ENCODE measurements at places on chromosomes 7 and 10.

GRCh38 chr7:17347401-17347800 is 48.9 kb downstream of the AHR start:
- no peak for DNase-seq

DNA sequence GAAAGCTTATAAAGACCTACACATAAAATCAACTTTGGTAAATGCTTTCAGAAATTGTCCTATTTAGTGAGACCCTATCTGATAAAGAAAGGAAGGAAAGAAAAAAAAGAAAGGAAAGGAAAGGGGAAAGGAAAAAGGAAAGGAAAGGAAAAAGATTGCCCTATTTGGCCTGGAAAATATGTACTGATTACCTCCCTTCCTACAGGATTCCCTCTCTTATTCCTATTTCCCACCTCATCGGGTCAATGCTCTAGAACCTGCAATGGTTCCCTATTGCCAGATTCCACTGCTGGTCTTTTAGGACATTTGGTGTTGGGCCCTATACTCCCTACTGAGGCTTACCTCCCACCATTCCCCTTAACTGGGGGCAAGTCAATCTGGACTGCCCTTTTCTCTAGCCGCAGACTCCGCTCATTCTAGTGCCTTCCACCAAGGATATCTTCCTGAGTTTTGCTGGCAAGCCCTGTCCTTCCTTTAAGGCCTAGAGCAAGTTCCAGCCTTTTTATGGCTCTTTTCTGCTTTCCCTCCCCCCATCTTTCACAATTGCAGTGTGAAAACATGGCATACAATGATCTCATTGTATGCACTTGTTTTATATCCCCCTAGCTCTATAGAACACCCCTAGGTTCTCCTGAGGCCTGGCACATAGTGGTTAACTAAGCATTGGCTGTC is 4.4 kb downstream of the DDIT4 start:
- DNase-seq = no peak

GRCh38 chr7:6238309-6238925 is 34.0 kb downstream of the CYTH3 start:
- no peak for DNase-seq

DNA sequence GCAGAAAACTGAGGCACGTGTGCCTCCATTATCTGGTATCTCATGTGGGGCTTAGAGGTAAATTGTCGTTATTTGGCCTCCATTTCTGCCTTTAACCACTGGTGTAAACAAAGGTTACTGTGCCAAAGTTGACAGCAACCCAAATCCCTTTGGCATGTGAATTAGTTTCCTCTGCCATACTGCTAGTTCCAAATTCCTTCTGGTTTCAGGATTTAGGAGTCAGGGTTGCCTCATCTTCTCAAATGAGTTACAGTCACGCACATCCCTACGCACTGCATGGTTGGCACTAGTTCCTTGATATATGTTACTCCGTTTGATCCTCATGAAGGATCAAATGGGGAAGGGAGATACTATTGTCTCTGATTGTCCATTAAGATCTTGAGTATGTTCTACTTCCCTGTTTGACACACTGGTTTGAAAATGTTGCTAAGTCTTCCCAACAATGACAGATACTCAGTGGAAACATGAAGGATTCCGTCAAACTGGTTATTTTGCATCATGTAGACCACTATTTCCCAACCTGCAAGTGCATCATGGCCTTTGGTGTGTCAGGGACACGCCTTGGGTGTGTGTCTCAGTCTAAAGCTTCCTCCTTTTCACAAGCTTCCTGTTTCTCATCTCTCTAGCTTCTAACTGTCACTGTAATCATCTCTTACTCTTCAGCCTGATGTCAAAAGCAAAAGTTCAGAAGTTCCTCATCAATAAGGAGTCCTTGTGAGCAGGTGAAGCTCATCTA is at the start of gene LIPN:
Gene LIPN (plus strand): TSS at position 655 of the 736 bp plus-strand sequence. CDS start 1,386 bp downstream, outside the sequence.
- DNase-seq = no peak

- DNase-seq = no peak
These were observed 10.6 kb upstream of the GIMAP4 start for GRCh38 chr7:150556521-150557138.

- DNase-seq = no peak
These were observed 24.5 kb upstream of the NCAPG2 start for GRCh38 chr7:158728911-158729645.

- DNase-seq = no peak
These were observed 40.6 kb downstream of the TMEM60 start for GRCh38 chr7:77757589-77757988.

DNA sequence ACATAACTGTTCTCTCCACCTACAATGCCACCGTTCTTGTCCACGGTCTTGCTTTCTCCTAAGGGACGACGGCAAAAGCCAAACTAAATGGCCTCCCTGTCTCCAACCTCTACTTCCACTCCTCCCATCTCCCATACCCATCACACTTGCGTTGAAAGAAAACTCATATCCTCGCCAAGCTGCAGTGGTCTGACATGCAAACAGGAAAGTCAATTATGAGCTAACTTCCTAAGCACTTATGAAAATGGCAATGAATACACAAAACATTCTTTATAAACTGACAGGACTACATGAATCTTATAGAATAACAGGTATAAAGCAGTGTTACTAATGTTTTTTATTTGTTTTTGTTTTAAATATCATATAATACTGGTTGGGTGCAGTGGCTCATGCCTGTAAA is 46.4 kb downstream of the TYW1B start:
- no peak for DNase-seq

- no peak for DNase-seq
These were observed 41.4 kb downstream of the GNA12 start for GRCh38 chr7:2802504-2803341.

DNA sequence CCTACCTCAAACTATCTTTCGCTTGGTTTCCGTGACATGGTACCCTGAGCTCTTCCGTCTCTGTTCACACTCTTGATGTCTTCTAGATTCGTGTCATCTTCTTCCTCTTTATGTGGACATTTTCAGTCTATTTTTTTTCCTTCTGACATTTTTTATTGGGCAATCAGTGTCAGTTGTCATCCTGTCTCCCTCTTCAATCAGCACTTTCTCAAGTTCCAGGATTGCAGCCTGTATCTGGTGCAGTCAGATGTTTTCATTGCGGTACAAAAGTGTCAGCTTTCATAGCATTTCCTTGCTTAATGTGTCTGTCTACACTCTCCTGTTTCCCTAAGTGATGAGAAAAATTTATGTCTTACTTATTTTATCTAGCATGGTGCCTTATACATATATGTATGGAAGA is 51.1 kb upstream of the ETV1 start:
- no peak for DNase-seq

DNA sequence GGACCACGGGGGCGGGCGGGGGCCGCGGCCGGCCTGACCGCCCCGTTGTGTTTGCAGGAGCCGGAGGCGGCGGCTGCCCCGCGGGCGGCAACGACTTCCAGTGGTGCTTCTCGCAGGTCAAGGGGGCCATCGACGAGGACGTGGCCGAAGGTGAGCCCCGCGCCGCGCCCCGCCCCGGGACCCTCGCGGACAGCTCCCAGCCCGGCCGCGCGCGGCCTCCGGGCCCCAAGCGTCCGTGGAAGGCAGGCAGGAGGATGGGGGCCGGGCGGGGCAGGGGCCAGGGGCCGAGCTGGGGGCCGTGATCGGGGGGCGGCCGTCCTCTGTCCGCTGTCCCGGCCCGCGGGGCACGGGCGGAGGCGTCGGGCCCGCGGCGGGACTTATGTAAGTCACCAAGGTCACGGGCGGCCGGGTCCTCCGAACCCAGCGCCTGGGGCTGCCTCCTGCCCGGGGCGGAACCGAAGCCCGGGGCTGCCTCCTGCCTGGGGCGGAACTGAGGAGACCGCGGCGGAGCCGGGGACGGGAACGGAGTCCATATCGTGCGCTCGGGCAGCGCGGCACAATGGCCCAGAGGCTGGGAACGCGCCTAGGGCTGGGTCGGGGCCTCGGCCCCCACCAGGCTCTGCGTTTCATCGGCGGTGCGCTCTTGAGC is 497 bp downstream of the PPP2R2D start:
- no peak for DNase-seq

GRCh38 chr10:84938117-84938905 is 609.9 kb downstream of the CCSER2 start:
- no peak for DNase-seq
